ENCODE measurements at places on chromosomes 7 and 10.
A peak's percentile ranks its signal among the peaks of the same experiment; 100 is the strongest.

DNA sequence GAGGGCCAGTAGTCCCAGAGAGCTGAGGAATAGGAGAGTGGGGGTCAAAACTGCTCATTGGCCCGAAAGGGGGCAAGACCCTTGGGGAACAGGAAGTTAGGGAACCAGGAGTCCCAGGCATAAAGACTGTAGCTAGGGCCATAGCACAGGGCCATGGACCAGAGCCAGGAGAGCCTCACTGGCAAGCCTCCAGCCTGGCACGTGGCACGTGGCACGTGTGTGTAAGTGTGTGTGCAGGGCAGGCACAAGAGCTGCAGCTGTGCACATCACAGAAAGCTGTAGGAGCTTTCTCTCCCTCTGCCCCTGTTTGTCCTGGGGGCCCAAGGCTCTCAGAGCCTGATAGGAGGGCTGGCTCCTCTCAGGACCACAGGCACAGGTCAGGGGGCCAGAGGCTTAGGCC lies 47.8 kb upstream of the SLF2 start:
- no peak for DNase-seq

GRCh38 chr10:73818402-73818801 lies 7.0 kb upstream of the NDST2 start:
- no peak for DNase-seq

GRCh38 chr7:76020031-76020714 lies 25.8 kb upstream of the TMEM120A start:
- DNase-seq, result peak; percentile 52

DNA sequence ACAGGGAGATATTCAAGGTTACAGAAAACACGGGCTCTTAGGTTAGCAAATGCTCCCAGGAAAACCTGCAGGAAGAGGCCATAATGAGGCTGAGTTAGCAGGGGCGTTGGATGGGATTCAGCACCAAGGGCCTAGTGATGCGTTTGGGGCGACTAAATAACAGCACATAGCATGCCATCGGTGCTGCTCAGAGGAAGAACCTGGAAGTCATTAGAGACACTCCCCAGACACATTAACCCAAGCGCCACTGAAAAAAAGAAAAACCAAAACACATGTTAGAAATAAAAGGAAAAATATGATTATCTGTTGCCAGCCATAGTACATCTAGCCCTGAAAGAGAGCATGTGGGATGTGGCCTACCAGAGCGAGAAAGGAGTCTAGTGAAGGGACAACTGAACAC lies 28.8 kb upstream of the OPALIN start:
- DNase-seq, result no peak

DNA sequence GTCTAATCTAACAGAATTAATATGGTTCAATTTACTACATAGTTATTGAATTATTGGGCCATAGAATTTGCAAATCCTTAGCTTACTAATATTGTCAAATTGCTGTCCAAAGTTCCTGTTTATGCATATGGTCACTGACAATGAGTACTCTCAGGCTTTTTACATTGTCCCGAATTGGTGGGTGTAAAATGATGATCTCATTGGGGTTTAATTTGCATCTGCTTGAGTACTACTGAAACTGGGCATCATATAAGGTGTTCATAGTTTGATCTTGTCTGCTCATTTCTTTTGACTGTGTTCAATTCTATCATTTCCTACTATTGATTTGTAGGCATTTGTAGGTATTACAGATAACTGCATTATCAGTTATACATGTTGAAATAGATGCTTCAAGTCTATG lies 12.7 kb downstream of the ABCA13 start:
- DNase-seq, result no peak

DNA sequence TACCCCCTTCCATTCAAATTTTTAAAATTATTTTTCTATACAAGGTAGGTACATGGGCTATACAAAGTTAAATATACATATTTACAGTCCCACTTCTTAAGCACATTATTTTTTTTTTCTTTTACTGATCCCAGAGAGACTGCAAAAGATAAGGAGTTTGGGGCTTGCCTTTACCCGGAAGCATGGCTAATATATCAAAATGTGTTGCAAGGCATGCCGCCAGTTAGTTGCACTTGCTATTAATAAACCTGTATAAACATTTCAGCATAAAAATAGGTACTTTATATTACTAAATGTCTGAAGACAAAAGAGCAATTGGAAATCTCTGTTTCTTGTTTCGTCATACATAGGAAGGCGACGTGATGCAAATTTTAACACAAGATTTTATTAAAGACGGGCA lies 21.5 kb upstream of the PDLIM1 start:
- no peak for DNase-seq

GRCh38 chr7:22759721-22760120 lies 32.7 kb downstream of the IL6 start:
- DNase-seq, result no peak

DNA sequence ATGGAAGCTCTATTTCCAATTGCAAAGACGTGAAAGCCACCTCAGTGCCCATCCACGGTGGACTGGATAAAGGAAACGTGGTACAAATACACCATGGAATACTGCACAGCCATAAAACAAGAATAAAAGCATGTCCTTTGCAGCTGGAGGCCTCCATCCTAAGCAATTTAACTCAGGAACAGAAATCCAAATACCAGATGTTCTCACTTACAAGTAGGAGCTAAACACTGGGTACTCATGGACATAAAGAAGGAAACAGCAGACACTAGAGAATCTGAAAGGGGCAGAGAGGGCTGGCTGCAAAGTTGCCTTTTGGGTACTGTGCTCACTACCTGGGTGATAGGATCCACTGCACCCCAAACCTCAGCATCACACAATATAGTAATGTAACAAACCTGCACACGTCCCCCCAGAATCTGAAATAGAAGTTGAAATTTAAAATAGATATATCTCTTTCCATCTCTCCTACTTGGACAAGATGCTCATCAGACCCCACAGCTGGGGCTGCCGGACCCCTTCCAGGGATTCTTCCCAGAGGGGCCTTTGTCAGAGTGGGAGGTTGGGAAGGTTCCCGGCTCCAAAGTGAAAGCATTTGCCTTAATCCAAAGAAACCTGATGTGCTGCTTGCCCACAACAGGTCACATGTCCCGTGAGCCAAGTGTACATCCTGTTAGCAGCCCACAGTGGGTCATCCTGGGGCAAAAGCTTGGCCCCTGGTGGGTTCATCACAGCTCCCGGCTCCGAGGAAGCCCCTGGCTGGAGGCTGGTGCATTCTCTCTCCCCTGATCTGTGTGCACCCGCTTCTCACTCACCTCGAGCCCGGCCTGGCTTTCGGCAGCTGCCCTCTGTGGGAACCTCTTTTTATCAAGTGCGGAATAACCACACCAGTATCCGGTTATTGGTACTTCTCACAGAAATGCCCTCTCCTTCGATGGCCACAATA lies 172.3 kb upstream of the PPP2R2D start:
- no peak for DNase-seq

GRCh38 chr10:12541446-12542067 lies 192.2 kb downstream of the CAMK1D start:
- no peak for DNase-seq

DNA sequence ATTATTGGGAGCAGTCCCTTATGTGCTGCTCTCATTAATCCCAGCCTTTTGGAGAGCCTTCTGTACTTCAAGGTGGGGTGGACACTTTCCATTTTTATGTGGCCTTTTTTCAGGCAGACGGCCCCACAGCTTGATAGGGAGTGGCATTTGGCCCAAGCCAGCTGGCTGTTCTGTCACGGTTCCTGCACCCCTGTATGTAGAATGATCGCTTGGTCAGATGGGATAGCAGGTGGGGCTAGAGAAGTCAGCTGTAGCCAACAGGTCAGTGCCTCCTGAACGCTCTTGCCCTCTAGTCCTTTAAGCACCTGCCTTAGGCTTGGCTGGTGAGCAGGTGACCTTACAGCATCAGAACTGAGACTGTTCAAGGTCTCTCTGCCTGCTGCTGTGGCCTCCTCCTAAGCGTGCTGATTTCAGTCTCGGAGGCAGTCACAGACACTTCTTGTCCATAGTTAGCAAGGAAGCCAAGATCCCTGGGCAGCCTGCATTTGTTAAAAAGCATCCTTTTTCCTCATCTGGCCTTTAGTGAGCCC lies 95.3 kb downstream of the LRRC4 start:
- no peak for DNase-seq

- DNase-seq, result no peak
Observed at GRCh38 chr10:17536221-17536620, 81.0 kb downstream of the HACD1 start.

DNA sequence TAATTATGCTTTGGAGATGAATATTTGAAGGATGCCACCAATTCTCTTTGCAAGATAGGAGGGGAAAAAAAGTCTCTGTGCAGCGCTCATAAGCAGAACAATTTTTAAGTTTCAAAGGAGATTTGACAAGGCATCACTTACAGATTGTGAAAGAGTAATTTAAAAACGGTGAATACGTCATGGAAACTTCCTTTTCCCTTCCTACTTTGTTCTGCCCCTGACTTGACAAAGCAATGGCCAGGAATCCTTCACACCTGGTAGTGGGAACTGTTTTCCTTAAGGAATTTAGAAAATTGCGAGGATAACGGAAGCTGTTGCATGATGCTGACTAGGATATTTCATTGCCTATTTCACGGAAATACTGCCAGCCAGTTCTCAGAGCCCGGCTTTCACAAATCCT lies 16.7 kb downstream of the FAM107B start:
- no peak for DNase-seq

DNA sequence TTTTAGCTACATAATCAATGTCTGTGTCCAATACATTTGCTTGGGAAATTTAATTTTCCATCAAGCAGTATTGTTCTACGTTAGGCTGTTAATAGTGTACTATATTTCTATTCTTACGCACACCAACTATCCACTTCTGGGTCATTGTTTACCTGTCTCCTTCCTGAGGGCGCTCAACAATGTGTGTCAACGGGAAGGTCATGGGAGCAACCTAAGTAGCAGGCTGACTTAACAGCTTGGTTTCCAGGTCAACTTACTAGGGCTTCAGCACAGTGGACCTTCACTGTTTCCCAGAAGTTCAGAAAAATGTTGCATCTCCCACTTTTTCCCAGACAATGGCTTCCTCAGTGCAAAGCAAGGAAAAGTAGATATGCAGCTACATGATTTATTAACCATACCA lies 13.7 kb downstream of the THSD7A start:
- no peak for DNase-seq

DNA sequence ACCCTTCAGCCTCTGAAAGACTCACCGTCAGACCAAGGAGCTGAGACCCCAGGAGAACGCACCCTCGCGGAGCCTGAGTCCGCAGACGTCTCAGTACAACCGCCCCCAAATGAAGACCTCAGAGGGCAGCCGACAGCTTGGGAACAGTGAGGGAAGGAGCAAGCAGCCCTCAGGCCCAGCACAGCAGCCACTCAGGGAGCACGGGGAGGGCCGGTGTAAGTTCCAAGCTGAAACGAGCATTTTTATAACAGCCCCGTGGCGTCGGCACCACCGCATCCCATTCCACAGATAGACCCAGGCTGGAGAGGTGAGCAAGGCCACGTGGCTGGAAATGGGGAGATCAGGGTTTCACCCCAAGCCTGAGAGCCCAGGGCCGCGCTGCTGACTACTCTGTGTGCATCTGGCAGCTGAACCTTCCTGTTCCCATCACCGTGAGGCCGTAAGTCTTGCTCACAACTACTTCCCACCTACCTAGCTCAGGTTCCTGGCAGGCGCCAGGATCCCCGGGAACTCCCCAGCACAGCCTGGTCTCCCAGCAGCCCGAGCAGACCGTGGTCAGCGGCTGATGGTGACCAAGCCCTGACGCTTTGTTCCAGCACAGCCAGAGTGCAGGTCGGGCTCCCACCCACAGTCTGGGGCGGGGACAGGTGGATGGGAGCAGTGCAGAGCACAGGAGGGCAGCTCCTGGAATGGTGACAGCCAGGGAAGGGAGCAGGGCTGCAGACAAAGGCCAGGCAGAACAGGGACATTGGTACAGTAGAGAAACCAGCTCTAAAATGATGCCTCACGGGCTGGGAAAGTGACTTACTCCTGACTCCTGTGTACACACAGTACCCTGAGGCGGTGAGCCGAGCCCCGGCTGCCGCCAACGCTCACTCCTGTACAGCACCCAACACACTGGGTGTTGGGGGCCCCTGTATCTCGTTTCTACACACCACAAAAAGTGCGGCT lies 6.1 kb upstream of the NOM1 start:
- no peak for DNase-seq

DNA sequence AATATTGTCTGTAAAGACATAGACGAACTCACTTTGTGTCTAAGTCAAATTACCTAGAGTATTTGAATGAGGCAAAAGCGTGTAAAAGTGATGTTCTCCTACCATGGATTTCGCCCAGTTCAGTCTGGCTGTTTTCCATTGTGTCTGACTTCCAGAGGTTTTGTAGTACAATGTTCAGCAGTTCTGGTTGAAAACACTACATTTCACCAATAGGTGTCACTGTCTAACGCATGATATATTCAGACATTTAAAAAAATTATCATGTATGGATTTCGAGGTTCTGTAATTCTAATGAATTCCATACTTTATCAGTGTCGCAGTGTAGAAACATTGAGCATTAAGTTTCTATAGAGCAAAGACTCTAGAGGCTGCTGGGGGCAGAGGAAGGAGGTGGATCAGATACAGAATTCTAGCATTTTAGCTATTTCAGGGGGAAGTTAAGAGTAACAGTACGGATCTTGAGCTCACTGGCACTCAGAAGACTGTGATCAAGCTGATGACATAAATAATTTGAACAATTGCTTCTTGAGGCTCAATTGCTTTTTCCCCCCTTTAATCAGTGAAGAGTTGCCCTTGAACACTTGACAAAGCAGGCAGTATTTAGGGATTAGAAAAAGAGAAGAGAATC lies 196.9 kb upstream of the RHOBTB1 start:
- no peak for DNase-seq

GRCh38 chr7:133298080-133298479 lies 45.2 kb downstream of the EXOC4 start:
- DNase-seq, result no peak

DNA sequence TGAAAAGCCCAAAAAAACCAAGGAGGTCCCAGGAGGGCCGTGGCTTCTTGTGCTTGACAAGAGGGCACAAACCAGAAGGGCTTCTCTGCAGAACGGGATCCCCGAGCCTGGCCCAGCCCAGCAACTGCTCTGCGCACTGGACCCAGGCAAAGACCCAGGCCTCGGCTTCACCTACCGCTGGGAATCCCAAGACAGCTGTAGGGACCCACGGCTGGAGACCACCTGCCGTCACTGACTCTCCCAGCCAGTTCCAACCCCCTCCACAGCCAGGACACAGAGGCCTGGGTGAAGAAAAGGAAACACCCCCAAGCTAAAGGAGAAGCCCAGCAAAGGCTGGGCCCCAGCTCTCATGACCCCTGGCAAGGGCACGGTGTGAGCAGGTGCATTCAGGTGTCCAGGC lies 24.3 kb downstream of the PDGFA start:
- no peak for DNase-seq

DNA sequence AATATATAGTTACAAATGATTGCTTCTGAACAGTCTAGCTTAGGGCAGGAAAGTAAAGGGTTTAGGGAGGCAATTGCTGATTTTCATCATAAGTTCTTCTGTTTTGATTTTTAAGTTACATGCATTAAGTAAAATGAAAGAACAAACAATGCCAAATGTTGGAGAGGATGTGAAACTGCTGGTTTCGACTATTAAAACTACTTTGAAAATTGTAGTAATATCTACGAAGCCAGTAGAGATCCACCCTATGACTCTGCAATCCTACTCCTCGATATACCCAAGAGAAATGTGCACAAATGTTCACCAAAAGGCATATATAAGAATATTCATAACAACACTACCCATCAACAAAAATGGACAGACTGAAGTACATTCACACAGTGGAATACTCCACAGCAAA lies 24.3 kb downstream of the PDZD8 start:
- DNase-seq, result no peak

- no peak for DNase-seq
Observed at GRCh38 chr7:150356265-150356897, 12.2 kb upstream of the REPIN1 start.
